ENCODE measurements at places on chromosomes 6 and 20.

DNA sequence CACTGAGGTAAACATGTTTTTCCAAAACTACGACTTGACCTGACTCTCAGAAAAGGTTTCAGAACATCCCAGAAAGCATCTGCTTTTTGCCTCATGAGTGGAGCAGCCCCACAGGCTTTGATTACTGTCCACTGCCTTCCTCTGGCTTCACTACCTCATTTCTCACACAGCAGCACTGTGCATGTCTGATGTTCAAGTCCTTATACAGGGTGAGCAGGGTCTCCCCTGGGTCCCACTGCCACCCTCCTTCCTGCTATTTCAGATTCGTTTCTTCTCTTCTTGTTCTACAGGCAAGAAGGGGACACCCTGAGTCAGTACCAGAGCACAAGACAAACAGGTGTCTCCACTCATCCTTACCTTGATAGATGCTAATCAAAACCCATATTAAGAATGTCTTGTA lies 64.7 kb upstream of the NFATC2 start:
- DNase-seq = no peak

GRCh38 chr6:16635291-16635809 lies 125.9 kb downstream of the ATXN1 start:
- DNase-seq = no peak

GRCh38 chr20:39812116-39812515 lies 850.0 kb downstream of the DHX35 start:
- DNase-seq = no peak

DNA sequence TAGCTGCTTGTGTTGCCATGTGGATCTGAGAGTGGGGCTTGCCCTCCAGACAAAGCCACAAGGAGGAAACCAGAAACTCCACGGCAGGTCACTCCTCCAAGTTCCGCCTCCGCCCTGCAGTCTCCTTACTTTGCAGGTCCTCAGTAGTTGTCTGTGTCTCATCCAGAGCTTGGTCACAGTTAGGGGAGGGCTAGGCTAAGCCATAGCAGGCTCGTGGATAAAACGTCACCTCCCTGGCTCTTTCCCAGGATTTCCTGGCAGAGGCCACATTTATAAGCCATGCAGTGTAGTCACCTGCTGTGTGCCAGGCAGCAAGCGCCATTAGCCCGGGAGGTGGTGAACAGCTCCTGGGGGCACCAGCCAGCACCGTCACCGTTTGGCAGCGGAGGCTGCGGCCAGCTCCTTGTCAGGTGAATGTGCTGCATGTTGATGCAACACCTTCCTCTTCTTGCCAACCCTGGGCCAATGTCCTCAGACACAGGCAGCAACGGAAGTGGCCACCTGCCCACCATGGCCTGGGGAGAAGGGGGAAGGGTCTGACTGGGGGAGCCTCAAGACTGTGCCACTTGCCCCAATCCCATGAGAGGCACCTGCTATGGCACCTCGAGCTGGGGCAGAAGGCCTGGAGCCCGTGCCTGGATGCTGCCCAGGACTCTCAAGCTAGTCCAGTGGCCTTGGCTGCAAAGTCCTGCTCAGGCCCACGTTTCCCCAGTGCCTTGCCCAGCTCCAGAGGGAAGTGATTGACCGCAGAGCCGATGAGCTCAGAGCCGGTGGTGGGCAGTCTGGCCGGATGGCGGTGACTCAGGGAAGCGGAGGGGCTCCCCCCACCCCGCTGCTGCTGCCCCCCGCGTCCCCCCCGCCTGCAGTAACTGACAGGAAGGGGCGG lies 39.0 kb upstream of the SLCO4A1 start:
- peak; percentile 23 for DNase-seq

DNA sequence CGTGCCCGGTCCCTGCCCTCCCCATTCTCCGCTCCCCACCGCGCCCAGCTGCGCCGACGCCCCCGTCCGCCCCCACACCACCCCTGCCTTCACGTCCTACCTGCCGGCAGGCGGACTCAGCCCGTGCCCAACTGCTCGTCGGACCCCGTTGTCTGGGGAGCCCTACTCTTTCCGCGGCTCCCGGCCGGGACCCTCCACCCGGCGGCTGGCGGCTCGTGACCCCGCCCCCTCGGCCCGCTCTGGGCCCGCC lies at the start of gene SERAC1:
TSS of gene SERAC1 (minus strand) at position 223 of the 250 bp plus-strand sequence. CDS start 9,899 bp downstream, outside the sequence.
- DNase-seq = no peak

DNA sequence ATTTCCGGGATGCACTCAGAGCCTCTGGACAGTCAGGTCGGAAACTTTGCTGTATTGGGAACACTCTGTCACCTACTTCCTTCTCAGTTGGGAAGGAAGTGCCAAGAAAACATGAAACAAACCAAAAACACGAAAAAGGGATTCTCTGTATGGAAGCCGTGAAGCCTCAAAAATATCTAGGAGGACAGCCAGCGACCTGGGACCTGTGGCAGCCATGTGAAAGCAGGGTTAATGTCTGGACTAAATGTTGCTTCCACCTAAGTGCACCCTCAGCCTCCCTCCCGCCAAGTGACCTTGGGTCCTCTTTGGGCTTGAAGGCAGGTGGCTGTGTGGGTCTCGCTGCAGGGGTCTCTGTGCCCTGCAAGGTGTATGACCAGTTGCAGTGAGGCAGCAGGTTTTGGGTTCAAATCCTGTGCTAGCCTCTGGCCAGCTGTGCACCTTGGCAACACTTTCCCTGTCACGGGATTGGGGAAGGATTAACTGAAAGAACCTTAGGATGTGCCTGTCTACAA lies 851 bp downstream of the MAVS start:
- DNase-seq = no peak

DNA sequence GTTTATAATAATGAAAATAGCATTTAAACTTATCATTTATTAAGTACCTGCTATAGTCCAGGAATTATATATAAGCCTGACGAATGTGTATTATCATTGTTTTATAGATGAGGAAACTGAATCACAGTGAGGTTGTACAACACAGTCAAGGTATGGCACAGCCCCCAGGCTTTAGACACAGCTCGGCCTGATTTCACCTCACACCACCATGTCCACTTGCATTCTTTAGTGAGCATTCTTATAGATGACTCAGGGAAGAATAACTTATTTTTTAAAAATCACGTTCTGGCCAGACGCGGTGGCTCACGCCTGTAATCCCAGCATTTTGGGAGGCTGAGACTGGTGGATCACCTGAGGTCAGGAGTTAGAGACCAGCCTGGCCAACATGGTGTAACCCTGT lies 289.0 kb downstream of the SYNE1 start:
- DNase-seq = no peak

DNA sequence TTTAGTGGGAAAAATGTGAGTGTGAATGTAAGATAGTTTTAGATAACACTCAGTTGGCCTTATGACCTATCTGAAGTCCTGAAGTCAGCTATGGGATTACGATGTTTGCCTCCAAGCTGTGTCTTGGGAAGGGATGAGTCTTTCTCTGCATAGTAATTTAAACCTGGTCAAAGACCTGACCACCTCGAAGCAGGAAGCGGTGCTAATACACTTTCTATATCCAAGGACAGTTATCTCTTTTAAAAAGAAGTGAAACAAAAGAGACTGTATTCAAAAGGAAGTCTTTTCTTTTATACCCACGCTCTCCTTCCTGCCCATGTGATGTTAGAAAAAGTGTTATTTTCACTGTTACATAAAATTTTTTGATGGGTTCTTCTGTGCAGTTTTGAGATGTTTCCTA lies 94.9 kb downstream of the JARID2 start:
- no peak for DNase-seq

DNA sequence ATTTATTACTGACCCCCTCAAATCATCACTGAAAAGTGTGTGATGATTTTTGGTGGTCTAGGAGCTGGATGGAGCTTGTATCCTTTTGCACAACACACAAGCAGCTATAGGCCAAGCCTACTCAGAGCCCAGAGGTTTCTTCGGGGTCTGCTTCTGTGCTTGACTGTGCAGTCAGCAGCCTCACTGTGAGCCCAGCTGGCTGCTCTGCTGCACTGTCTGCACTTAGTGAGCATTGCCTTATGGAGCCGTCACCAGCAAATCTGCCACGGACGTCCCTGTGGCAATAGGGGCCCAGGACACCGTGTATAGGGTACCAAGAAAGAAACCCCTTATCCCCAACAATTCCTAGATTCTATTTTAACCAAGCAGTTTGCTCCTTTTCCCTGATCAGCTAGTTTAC lies 38.6 kb upstream of the GMPR start:
- DNase-seq = no peak

- no peak for DNase-seq
These were observed 52.5 kb downstream of the PRND start for GRCh38 chr20:4774207-4774606.

DNA sequence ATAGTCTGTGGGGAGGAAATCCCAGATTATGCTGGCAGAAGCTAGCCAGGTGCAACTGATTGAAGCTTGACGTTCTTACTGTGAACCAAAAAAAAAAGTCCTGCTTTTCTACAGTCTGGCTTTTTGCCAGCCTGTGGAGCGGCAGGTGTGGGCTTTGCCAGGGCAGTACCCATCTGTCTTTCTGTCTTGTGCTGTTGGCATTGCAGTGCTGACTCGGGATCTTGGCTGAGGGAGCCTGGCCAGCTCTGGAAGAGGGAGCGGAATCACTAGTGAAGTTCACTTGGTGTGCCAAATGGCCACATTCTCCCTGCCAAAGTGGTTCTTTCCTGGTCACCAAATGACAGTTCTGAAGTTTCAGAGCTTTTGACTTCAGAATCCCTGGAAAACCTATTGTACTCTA lies 5.0 kb downstream of the KIF3B start:
- DNase-seq = no peak

DNA sequence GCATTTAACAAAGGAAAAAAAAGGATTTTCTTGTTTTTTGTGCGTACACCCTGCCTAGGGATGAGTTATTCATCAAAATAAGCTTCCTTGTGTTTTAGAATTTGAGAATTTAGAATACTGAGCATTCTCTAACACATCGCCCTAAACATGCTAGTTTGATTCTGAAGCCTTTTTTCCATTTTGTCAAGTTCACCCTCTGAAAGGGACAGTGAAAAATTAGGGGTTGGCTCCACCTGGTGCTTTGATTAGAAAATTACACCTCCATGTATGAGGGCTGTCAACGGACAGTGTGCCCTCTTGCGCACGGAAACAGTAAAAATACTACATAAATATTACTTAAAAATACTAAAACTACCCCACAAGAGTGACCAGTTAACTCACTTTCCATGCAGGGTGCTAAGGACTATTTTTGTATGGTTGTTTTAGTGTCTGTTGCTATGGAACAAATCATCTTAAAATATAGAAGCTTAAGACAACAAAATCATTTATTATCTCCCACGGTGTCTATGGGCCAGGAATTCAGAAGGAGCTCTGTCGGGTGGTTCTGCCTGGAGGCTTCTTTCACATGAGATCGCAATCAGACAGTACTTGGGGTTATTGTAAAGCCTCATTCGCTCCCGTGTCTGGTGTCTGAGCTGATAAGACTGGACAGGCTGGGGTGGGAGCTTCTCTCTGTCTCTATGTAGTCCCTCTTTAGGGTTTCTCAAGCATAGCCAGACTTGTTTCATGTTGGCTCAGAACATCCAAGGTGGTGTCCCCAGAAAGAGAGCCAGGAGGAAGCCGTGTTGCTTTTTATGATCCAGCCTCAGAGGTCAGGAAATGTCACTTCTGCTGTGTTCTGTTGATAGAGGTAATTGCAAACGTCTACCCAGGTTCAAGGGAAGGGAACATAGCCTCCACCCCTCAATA lies 41.1 kb upstream of the TMEM170B start:
- peak; percentile 57 for DNase-seq

- DNase-seq = no peak
These were observed 324.1 kb upstream of the SYNCRIP start for GRCh38 chr6:85966828-85967227.

DNA sequence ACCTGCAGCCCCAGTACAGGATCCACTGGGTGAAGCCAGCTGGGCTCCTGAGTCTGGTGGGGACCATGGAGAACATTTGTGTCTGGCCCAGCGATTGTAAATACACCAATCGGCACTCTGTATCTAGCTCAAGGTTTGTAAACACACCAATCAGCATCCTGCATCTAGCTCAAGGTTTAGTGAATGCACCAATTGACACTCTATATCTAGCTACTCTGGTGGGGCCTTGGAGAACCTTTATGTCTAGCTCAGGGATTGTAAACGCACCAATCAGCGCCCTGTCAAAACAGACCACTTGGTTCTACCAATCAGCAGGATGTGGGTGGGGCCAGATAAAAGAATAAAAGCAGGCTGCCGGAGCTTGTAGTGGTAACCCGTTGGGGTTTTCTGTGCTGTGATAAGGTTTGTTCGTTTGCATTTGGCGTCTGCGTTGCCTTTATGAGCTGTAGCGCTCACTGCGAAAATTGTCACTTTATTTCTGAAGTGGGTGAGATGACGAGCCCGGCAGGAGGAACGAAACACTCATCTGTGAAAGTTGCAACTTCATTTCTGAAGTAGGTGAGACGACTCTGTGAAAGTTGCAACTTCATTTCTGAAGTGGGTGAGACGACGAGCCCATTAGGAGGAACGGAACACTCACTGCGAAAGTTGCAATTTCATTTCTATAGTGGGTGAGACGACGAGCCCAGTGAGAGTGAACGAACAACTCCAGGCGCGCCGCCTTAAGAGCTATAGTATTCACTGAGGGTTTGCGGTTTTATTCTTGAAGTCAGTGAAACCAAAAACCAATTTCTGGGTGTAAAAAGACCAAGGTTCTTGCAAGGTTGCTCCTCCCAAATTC lies 31.1 kb downstream of the SERPINB6 start:
- no peak for DNase-seq

GRCh38 chr6:13615792-13616120 lies 621 bp downstream of the NOL7 start:
- DNase-seq = no peak

DNA sequence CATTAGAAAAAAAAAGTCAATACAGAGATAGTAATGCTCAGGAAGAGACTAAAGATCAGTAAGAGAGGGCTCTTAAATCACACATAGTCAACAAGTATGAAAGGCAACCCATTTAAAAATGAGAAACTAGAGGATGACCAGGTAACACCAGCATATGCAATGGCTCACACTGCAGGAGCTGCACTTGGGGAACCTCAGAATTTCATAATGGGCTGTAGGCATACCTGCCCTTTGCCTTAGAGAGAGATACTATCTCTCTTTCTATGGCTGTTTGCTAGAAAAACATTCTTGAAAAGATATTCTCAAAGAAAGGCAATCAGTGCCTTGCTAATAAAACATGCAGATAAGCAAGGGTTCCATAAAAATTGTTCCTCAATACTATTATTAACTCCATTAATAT lies 33.2 kb downstream of the HMGCLL1 start:
- DNase-seq = no peak

- no peak for DNase-seq
These were observed 77.2 kb downstream of the CDC5L start for GRCh38 chr6:44464527-44465310.

DNA sequence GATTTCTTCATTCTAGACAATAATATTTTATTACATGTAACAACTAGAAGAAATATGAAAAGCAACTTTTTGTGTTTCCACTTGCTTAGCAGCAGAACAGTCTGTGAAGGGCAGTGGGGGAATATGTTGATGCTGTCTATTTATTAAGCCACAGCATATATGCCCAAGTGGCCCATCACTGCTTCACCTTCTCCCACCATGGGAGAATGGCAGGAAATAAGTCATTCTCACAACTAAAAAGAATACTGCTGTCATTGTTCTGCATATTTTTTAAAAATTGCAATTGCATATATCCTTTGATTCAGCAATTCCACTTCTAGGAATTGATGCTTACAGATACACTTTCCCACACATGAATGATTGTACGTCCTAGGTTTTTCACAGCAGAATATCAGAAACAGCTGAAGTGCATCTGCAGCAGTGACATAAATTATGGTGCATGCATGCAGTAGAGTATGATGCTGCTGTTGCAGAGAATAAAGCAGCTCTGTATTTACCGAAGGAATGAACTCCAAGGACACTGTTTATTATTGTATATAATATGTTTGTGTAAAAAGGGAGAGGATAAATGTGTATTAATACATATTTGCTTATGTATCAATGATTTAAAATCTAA lies 26.8 kb downstream of the KIF3B start:
- no peak for DNase-seq

GRCh38 chr20:49813305-49813974 lies 812 bp downstream of the SLC9A8 start:
- DNase-seq = no peak

Measured in T1000 (cell line).